Mesothelial cell of epicardium (in vitro differentiated cells): ENCODE measurements at places on chromosomes 2 and 18. TPM values are rescaled to one million over a fixed set of nuclear protein-coding genes. Genes with fewer than 3 reads are reported as not detected.

ACMSD gene
- not detected in 3 replicates for total RNA-seq

TRPM8 gene
- not detected in 3 replicates for total RNA-seq

CSRNP3 gene
- total RNA-seq: 29.1 to 31.2 TPM (median 29.6 TPM) in 3 replicates

SMYD1 gene
- not detected in 3 replicates for total RNA-seq

OTOS gene
- not detected in 3 replicates for total RNA-seq

IL36A gene
- not detected in 3 replicates for total RNA-seq

RAX gene
- not detected in 3 replicates for total RNA-seq

HTRA2 gene
- total RNA-seq: 25.1 to 26.1 TPM (median 25.7 TPM) in 3 replicates

USP37 gene
- 17.8 to 20.0 TPM (median 19.4 TPM) in 3 replicates for total RNA-seq

CPLX4 gene
- not detected in 3 replicates for total RNA-seq

SLC11A1 gene
- 0.53 to 0.79 TPM (median 0.76 TPM) in 3 replicates for total RNA-seq

INPP5D gene
- 8.9 to 9.4 TPM (median 9.2 TPM) in 3 replicates for total RNA-seq

TRAPPC8 gene
- total RNA-seq: 34.9 to 39.8 TPM (median 35.6 TPM) in 3 replicates

DNA sequence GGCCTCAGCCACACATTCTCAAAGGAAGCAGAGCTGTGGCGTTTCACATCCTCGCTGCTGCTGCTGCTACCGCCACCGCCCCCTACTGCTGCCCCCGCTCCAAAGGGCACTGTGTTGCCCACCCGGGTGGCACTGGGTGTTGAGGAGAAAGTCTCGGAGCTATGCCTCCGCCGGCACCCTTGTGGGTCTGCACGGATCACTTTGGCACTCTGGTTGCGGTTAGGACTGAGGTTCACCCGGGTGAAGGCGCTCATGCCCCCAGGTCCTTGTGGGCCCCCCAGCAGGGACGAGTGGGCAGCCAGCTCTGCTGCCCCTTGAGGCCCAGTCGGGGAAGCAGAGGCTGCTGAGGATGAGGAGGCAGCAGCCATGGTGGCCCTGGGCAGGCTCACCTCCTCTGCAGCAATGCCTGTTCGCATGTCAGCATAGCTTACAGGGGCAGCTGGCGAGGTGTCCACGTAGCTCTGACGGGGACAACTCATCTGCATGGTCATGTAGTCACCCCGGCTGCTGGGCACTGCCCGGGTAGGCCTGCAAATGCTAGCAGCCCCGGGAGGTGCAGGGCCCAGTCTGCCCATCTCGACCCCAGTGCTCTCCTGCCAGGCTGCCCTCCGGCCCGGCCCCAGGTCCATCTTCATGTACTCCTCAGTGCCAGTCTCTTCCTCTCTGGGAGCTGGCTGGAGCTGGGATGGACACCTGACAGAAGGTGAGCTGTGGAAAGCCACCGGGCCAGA, 4.2 kb downstream of the IRS1 start:
- no peak for DNase-seq

- DNase-seq: no peak
These were observed 88.2 kb upstream of the HNRNPA3 start for GRCh38 chr2:177124371-177124770.

DNA sequence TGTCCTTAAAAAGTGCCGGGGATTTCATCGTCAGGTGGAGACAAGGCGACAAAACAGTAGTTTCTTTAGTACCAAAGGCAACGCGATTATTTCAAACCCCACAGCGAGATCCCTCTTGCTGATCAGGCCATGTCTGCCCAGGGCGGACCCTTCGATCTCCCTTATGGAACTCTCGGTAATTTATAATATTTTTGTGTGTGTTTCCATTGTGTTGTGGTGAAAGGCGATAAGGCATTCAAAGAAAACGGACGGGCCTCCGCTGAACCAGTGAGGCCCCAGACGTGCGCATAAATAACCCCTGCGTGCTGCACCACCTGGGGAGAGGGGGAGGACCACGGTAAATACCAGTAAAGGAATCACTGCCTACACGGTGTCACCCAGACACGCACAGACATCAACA, 1.4 kb upstream of the GAD1 start:
- DNase-seq: no peak

DNA sequence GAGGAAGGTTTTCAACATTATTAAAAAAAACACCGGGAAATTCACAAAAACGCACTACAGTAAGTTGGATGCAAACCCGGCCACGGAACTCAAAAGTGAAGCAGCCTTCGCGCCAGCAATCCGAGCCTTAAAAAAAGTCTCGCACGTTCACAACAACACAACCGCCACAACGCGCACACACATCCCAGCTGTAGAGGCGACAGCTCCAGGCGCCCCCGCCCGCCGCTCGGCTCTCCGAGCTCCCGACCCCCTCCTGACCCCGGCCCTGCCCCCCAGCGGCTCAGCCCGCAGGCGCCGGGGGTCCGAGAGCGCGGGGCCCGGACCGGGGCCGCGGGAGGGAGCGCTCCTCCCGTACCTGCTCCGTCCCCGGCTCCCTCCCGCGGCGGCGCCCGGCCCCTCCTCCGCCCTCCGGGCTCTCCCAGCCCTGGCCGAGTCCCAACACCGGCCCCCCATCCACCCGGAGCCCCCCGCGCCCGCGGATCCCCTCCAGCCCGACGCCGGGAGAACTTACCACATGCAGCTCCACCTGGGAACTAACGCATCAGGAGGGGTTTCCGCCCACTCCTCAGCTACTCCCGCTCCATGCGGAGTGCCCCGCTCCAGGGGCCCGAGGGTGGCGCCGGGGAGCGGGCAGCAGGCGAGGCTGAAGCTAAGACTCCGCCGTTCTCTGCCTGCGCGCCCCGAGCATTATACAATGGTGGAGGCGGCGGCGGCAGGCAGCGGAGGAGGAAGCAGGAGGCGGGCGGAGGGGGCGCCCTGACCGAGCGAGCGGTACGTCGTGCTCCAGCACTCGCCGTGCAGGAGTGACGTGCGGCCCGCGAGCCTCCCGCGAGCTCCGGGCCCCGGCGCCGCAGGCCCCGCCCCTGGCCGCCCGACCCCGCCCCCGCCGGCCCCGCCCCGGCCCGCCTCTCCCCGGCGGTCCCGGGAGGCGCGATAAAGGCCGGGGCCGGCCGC, at the start of gene SERTAD2:
TSS of gene SERTAD2 (minus strand) at position 805 of the 954 bp plus-strand sequence. CDS start 17,042 bp downstream, outside the sequence.
- DNase-seq: peak; percentile 88

- DNase-seq: no peak
These were observed 123.5 kb downstream of the CABLES1 start for GRCh38 chr18:23258566-23259469.

DNA sequence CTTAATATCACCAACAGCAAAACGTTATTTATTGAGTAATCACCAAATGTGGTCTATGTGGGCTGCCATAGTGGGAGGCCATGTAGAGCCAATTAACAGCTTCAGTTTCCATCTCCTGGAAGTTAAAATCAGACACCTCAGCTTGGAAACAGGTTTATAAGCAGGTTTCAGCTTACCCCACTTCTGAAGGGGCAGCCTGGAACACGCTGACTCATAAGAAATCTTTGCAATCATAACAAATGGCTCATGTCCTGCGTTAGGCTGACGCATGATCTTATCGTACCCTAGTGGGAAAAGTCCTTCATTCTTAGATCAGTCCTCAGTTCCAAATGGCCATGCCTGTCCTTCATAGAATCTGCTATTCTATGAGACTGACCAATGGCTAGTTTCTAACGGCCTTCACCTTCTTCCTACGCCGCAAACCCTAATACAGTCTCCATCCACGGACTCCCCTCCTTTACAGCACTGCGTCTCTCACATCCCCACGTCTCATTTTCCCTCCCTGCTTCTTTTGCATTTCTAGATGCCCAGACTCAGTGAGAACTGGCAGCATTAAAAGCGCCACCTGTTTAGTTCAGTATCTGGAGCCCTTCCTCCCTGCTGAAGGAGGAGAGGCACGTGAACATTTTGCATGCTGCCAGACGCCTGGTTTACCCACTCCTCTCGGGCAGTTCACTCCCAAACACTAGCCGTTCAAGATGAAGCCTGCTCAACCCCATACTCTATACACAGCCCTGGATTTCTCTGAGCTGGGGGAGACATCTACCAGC, 24.2 kb upstream of the BZW1 start:
- DNase-seq: no peak

DNA sequence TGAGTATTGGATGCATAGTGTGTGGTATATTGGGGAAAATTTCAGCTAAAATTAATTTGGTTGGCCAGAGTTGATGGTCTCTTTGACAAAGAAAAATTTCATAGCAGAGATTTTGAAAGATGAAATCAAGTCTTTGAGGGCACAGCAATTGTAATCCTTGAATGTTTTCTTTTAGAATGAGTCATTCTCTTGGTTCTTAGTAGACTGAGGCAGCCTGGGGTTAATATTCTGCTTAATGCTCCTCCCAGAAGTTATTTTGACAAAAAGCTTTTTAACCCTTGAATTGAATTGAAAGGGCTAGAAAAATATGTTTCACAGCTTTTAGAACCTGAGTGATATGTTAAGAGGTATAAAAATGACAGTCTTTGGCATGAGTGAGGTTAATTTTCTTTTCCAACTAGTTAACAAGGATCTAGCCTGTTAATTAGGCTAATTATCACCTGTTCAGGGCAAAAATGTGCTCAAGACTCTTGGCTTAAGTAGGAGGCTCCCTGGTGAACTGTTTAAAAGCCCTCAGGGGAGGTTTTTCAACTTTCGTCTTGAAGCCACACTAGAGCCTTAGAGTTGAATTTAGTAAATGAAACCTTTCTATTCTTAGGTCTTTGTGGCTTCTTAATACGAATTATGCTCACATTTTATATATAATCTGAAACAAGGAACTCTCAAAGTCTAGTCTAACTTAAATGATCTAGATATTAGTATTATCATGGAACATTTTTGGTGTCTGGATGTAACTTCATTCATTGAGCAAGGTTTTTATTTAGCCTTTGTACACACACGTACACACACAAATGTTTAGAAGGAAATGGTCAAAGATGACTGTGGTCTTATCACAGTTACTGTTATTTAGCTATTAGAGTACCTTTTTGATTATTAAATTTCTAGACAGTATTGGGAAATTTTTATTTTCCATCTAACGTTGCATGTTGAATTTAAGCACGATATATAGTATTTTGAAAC, 272.5 kb downstream of the ZNF407 start:
- DNase-seq: no peak

DNA sequence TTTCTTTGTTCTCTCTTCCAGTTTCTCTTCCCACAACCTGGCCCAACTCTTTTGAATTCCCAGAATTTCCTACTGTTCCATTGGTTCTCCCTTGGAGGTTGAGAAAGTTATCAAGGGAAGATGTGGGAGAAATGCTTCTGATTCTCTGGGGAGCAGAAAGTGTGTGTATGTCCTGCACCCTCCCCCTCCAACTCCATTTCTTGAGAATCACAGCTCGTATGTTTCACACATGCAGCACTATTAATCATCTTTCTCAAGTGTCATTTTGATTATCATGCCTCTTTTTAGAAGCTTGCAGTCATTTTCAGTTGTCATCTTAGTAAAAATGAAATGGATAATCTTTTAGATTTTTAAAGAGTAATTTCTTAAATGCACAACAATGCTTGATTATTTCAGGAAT, 296.8 kb upstream of the SLC39A10 start:
- no peak for DNase-seq

DNA sequence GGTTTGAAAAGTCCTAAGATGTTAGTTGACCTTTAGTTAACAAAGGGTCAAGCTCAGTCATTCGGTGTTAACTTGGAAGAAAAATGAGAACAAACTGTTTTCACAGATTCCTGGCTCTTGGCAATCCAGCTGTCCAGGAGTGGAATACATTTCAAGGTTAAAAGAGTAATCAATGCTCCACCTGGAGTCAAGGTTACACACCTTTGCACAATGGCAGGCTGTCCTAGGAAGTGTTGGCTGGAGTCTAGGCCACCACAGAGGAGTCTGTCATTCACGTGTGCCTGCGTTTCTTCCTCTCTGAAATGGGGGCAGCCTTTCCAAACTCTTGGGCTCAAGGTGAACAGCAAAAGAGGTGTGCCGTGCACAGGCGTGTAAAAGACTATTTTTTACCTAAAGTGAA, 6.3 kb upstream of the ID2 start:
- DNase-seq: no peak

GRCh38 chr2:211055438-211055837, 499.0 kb downstream of the CPS1 start:
- no peak for DNase-seq

DNA sequence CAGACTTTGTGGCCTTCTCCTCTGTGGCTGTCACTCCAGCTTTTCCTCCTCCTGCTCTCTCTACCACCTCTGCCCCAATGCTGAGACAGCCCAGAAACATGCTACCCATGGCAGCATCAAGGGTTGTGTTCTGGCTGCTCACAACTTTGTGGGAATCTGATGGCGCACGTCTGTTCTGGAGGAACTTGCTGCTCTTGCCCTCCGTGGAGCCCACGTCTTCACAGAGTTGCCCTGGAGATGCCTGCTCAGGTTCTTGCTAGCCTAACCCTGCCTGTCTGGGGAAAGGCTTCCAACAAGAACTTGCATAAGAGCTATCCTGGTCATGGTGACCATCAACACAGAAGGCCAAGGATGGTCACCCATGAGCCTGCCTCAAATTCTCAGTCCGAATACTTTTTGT, 237.4 kb downstream of the AFF3 start:
- no peak for DNase-seq

GRCh38 chr2:229104974-229105387, 166.1 kb downstream of the PID1 start:
- no peak for DNase-seq

DNA sequence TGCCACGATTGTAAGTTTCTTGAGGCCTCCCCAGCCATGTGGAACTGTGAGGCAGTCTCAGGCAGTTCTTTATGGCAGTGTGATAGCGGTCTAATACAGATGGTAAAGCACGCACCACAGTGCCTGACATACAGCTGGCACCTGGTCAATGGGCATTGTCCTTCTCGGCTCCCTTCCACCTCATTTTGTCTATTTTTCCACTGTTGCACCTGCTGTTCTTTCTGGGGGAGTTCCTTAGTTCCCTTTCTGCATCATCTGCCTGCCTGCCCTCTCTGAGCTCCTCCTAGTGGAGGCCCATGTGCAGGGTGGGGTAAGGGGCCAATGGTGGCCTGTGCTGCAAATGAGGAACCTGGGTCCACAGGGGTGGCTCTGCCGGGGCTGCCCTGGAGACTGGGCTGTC, 157.6 kb downstream of the LPIN1 start:
- no peak for DNase-seq
